NCI-H1930 (cell line): ENCODE measurements at places on chromosomes 13 and 19.

DNA sequence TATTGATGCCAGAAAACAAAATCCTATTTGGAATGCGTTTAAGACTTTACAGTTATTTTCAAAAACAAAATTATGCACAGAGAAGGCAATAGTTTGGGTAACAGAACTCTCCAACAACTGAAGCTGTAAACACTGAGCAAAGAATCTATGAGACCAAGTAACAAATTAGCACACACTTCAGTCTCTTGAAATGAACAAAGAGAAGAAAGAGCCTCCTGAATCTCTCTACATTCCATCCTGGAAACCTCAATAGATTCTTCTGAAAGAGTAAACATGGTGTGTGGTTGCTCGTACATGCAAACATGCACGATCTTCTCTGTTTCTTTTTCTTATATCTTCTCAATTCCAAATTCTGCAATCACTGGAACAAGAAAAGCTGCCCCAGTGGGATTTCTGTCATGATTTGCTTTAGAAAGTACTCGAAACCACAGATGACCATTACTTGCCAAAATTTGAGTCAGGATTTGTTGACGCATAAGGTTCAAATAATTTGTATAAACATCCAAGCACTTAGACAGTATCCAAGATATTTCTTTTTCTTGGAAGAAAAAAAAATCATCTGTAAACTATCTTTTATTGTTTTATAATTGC, 137.9 kb upstream of the DACH1 start:
- no peak for DNase-seq

GRCh38 chr13:48501705-48502104, 31.2 kb downstream of the RCBTB2 start:
- no peak for DNase-seq

DNA sequence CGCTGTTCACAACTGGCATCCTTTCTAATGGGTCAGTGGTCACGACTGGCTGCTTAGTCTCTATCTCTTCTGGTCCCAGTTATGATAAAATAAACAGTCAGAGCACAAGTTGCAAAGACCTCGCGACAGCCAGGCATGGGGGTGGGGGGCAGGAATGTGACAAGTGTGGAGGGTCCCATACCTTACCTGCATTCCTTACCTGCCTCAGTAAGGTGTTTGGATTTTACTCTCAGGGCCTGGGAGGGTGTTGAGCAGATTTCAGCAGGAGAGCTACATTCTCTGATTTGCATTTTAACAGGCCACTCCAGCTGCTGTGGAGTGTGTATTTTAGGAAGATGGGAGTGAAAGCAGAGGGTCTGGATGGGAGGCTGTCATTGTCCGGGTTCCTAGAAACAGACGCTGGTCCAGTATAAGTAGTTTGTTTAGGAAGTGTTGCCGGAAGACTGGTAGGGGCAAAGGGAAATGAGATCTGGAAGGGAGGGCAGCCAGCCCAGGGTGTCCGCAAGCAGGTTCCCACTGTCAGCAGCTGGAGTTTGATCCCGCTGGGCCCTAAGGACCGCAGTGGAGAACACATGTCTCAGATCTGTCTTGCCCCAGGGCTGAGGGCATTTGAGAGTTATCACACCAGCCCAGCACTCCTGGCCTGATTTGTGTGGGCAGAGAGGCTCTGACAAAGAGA, 920.0 kb downstream of the UQCRFS1 start:
- no peak for DNase-seq

DNA sequence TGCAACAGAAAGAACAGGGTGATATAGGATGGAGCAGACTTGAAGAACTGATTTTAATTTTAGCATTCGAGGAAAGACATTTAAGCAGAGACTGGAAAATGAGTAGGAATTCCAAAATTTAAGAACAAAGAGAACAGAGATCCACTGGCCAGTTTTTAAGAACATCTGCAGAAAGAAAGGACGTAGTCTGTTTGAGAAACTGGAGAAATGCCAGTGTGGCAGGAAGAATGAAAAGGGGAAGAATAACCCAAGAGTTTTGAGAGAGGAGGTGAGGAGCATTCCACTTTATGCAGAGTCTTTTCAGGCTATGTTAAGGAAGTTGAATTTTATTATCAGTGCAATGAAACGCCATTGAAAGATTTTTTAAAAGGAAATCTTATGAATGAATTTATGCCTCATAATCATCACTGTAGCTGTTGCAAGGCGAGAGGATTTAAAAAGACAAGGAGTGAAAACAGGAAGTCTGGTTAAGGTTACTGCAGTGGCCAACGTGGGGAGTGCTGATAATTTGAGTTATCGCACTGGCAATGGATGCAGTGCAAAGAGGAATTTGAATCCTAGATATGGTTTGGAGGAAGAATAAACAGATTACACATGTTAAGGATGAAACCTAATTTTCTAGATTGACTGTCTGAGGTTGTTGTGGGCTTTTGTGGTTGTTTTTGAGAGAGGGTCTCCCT, 253.8 kb downstream of the DACH1 start:
- DNase-seq, result no peak

DNA sequence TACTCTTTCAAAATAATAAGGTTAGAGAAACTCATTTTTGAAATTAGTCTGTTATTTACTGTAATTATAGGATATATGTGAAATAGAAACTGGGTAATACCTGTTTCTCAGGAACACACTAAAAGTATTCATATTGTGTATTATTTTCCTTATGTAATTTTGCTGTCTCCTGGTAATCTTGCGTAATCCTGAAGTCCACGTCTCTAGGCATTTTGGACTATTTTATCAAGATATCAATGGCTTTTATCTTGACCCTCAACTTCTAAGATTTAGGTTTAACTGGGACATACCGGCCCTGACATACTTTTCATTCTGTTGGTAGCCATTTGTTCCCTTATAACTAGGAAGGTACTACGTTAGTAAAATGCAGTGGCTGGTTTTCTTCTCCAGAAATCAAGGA, 80.3 kb downstream of the PAN3 start:
- no peak for DNase-seq
